ENCODE measurements at places on chromosomes 4 and X.
A peak's percentile ranks its signal among the peaks of the same experiment; 100 is the strongest.

- DNase-seq: no peak
These were observed 248.0 kb downstream of the FGF13 start for GRCh38 chrX:138463476-138463875.

DNA sequence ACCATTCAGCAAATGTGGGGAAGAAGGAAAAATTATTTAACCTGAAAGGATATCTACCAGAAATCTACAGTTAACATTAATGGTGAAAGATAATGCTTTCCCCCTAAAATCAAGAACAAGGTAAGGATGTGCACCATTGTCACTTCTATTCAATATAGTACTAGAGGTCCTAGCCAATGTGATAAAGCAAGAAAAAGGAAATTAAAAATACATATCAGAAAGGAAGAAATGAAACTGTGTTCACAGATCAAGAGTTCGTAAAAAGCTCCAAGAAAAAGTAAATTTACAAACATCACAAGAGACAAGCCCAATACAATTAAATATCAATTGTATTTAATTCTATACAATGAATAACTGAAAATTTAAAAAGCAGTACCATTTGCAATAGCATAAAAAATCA lies 57.6 kb downstream of the CNOT6L start:
- DNase-seq: no peak

- no peak for DNase-seq
These were observed 29.1 kb downstream of the UGDH start for GRCh38 chr4:39497909-39498726.

DNA sequence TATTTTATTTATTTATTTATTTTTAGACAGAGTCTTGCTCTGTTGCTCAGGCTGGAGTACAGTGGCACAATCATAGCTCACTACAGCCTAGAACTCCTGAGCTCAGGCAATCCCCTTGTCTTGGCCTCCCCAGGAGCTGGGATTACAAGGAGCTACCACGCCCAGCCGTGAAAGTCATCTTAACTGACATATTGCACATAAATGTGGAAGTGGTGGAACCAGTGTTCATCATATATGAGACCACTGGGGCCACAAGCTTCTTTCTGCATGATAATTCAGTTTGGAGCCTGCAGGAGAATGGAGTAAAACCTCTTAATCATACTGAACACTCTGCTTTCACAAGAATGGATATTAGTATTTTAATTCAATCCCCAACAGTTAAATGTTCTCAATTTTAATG lies 12.5 kb upstream of the CTSO start:
- DNase-seq: no peak

- DNase-seq: peak; percentile 75
These were observed 783 bp downstream of the RBPJ start for GRCh38 chr4:26321373-26322221.

GRCh38 chrX:129642641-129643040 lies 12.1 kb downstream of the APLN start:
- DNase-seq: no peak

DNA sequence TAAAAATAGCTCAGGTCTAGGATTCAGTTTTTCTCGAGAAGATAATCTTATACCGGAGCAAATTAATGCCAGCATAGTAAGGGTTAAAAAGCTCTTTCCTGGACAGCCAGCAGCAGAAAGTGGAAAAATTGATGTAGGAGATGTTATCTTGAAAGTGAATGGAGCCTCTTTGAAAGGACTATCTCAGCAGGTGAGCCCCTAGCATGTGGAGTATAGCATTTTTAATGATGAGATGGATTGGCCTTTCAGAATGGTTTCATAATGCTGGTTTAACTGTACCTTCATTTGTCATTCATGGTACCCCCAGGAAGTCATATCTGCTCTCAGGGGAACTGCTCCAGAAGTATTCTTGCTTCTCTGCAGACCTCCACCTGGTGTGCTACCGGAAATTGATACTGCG lies 79.4 kb downstream of the SLC10A6 start:
- no peak for DNase-seq

DNA sequence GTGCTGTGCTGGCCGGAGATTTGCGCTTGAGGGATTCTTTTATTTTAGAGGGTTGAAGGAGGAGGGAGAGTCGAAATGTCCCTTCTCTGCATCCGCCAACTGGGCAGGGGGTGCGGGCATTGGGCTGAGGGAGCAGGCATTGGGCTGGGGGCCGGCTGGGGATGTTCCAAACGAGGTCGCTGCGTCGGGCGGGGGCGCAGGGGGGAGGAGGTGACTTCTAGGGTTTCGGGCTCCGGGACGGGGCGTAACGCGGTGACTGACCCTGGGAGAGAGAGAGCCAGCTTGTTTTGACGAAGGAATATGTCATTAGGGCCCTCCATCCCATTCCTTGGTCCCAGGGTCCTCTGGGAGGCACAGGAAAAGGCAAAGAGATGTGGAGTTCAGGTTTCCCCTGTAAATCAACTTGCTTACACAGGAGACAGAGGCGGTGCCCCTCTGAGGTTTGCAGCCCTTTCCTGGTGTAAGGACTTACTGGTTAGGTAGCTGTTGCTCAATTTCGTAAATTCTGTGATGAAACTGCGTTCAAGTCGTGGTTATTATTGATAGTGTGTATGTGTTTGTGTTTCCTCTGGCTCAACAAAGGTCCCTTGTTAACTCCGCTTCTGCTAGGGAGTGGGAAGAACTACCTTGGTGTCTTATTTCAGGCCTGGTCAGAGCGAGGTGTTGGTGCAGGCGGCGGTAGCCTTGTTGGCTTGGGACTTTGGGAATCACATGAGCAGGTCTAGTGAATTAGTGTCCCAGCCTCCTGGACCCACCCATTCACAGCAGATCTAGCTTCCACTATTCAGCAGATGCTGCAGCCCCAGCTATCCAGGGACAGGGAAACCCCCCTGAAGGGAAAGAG lies 716 bp downstream of the FHIP1A start:
- peak; percentile 87 for DNase-seq

GRCh38 chrX:109487640-109488039 lies 5.8 kb upstream of the GUCY2F start:
- DNase-seq: no peak

DNA sequence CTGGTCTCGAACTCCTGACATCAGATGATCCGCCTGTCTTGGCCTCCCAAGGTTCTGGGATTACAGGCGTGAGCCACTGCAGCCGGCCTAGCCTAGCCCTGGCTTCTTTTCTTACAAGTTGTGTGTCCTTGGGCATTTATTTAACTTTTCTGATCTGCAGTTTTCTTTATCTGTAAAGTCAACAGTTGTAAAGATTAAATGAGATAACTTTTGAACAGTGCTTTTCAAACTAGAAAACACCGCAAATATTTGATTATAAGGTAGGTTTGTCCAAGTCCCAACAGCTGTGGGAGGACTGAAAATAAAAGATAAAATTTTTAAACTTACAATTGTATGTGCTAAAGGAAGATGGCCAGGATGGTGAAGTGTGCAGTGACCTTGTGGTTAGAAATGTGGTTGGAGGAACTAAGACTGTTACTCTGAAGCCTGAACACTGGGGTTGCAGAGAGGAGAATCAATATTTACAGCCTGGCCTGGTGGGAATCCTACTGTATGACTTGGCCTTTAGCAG lies 44.8 kb downstream of the GSX2 start:
- no peak for DNase-seq

DNA sequence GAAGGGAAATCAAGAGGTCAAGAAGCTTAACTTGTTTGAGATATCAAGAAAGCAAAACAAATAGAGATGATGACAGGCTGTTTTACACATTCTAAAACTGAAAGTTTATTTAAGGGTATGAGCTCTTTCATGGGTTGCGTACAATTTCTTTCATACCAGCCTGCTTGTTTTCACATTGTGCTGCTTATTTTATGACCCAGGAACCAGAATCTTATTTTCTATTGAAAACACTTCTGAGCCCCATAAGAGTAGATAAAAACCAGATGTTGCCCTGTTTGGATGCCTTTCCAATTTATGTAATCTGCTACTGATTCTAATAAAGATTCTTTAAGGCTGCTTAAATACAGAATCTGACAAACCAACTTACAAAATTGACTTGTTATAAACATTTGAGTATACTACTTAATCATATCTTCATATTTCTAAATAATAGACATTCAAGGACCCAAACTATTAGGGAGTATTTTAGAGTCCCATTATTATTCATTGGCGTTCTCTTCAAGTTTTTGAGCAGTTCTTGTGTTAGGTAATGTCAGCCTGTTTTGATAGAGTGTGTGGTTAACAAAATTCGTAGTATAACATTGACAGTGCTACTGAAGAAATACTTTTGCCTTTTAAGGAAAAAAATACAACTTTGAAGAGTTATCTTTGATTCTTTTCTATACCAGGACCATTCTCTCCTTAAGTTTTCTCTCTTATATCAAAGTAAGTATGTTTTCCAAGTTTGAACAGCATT lies 74.4 kb downstream of the PDLIM5 start:
- no peak for DNase-seq

- no peak for DNase-seq
These were observed 1651.9 kb downstream of the C4orf33 start for GRCh38 chr4:130747842-130748241.

- no peak for DNase-seq
These were observed 133.4 kb downstream of the KLHL8 start for GRCh38 chr4:87087015-87087414.

DNA sequence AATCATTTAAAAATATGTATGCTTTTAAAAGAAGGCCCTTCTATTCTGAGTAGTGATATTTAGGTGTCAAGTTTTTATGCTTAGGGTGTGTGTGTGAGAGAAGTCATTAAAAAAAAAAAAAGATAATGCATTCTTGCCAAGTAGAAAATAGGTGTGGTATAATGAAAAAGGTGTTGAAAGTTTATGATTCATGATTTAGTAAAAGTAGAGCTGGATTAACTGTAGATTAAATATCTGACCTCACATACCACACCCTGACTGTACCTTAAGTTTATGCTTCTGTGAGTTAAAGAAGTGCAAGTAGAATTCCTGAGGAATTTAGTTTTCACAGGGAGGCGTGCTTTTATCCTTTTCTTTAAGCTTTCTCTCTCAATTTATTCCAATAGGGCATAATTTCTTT lies 71.1 kb downstream of the BMPR1B start:
- DNase-seq: no peak

- no peak for DNase-seq
These were observed 55.3 kb downstream of the PALLD start for GRCh38 chr4:168551945-168552695.

- no peak for DNase-seq
These were observed 85.2 kb downstream of the PLAC1 start for GRCh38 chrX:134572816-134573682.

GRCh38 chrX:70231666-70232065 lies 2.8 kb upstream of the AWAT1 start:
- no peak for DNase-seq

GRCh38 chrX:153649915-153650782 lies 3.1 kb downstream of the DUSP9 start:
- DNase-seq: peak; percentile 45

GRCh38 chr4:29415771-29416170 lies 1304.4 kb upstream of the PCDH7 start:
- no peak for DNase-seq

DNA sequence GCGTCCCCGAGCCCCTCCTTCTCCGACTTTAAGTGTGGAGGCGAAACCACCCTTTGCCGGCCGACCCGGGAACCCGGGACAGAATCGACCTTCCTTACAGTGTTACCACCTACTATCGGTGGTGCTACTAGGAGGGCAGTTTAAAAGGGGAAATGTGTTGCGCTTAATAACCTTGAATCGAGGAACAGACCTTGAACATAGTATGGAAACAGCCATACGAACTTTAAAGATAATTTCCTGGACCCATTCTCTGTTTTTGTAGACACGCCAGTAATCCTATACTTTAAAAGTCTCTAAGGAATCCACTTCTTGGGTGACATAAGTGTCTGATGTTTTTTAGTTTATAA lies 1.5 kb downstream of the ING2 start:
- DNase-seq: no peak

DNA sequence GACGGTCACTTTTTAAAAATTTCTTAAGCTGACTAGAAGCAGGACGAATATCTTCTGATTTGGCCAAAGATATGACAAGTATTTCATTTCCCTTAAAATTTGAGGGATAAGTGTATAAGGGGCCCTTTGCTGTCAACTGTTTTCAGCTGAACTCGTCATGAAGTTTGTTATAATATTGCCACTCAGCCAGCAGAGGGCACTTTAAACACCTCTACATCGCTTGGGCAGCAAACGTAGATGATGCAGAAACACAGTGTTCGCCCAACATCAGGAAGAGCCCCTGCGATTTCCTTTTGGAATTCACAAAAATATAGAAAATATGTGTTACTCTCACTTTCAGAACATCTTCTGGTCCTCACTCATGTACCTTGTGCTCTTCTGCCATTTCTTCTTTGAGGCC lies 435.7 kb upstream of the FMR1 start:
- peak; percentile 62 for DNase-seq

Data from endodermal cell (in vitro differentiated cells).